Activated T-helper 1 cell treated with anti-CD3 and anti-CD28 coated beads, Interleukin-2, amount 50 U/mL, for 16 hours (primary cell): ENCODE measurements at places on chromosomes 5 and 9.

GRCh38 chr5:180868960-180869359 is 7.9 kb upstream of the ZFP62 start:
- peak; percentile 26 for DNase-seq

DNA sequence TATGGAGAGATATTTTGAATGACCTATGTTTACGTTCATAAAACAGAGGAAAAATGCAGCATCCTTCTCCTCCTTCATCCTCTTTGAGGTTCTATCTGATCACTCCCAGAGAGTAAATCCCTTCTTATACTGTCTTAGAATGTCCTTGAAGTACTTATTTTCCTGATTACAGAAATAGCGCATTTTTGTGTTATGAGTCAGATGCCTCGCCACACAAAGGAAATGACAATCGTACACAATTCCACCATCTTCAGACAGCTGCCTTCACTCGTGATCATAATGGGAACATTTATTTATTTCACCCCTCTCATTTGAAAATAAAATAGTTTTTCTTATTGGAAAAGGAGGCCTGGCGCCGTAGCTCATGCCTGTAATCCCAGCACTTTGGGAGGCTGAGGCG is 2.4 kb upstream of the GLT6D1 start:
- DNase-seq: no peak

DNA sequence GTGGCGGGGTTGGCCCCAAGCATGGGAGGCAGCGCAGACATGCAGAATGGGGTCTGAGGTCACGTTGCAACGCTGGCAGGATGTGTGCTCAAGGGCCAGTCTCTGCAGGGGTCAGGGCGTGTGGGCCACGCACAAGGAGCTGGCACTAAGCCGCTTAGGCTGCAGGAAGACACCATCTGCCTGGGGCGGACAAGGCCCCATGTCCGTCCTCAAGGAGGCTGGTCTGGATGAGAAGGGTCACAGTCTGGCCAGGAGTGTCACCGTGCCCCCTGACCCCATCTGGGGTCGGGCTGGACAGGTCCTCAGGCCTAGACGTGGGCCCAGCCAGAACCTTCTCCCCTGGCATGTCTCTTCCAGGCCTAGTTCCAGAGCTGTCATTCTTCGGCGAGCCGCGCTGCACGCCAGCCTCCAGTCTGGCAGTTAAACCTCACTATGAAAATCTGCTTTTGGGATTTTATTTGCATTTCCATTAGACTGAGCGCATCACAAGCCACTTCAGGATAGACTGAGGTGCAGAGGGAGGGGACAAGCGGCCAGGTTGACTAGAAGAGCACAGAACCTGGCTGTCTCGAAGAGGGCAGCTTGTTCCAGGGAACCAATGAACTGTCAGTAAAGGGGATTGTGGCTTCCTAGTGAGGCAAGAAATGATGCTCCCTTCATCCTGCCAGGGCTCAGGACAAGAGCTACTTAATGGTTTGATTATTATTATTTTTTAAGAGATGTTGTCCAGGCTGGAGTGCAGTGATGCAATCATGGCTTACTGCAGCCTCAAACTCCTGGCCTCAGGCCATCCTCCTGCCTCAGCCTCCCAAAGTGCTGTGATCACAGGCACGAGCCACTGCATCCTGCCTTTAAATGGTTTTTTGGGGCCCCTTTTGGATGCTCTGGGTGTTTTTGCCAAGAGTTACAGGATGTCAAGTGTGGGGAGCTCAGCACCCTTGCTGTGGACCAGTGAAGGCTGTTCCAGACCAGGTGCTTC is 4.3 kb downstream of the BRD3OS start:
- no peak for DNase-seq

GRCh38 chr9:13587571-13587970 is 308.1 kb upstream of the MPDZ start:
- DNase-seq: no peak

GRCh38 chr9:129637673-129638439 is 4.1 kb downstream of the ASB6 start:
- no peak for DNase-seq

GRCh38 chr5:38379350-38379937 is 121.1 kb downstream of the EGFLAM start:
- no peak for DNase-seq

GRCh38 chr5:36723912-36724311 is 117.5 kb downstream of the SLC1A3 start:
- no peak for DNase-seq

DNA sequence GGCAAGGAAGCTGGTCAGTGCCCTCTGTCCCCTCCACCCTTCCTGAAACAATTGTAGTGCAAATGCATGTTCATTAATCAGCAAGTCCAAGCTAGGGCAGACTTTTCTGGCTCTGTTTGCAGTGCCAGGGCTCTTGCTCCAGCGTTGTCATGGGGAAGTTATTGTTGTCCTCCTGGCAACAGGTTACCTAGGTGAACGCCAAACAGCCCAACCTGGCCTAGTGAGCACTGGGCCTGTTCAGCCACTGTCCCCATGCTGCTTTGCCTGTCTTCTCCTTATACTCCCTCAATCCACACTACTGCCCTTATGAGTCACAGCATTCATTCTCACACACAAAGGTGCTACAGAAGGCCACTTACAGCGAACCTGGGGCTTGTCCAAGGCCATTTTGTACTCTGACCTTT is 34.5 kb upstream of the GLIS3 start:
- DNase-seq: no peak

GRCh38 chr9:129399634-129399990 is 221.3 kb downstream of the C9orf50 start:
- no peak for DNase-seq

DNA sequence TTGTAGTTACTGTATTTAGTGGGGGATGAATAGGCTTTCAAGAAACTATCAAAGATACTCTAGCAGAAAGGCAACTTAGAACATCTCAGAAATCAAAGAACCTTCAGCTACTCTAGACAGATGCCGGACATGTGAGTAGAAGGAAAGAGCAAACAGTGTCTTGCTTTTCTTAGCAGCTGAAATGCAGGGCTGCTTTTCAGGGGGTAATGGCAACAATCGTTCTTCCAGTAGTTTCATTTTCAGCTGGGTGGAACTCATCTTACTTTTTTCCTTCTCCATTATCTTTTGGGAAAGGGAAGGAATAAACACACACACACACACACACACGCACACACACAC is 281.6 kb downstream of the CRB2 start:
- DNase-seq: no peak

DNA sequence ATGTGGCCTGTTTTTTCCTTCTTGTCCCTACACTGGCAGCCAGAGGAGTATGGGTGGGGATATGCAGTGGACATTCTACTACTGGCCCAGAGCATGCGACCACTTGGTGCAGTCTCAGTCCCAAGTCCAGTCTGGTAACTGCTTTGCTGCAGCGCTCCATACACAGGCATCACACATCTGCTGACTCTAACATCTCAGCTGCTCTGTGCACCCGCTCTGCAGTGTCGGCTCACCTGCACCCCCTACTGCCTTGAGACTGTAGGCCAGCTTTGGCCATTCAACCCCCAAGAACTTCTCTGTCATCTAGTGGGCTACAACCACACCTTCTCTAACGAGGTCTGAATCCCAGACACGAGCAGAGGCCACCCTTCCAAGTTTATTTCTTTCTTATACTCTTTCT is 46.4 kb upstream of the SLCO6A1 start:
- no peak for DNase-seq
